ENCODE measurements at places on chromosomes 7 and 10.

- no peak for DNase-seq
Observed at GRCh38 chr10:103709341-103709920, 145.9 kb downstream of the SH3PXD2A start.

- DNase-seq: no peak
Observed at GRCh38 chr7:68176974-68177373, 1180.3 kb downstream of the TYW1 start.

GRCh38 chr7:10724449-10724848 lies 249.2 kb upstream of the PHF14 start:
- no peak for DNase-seq

GRCh38 chr7:31702354-31702753 lies 15.3 kb downstream of the PPP1R17 start:
- DNase-seq: no peak

DNA sequence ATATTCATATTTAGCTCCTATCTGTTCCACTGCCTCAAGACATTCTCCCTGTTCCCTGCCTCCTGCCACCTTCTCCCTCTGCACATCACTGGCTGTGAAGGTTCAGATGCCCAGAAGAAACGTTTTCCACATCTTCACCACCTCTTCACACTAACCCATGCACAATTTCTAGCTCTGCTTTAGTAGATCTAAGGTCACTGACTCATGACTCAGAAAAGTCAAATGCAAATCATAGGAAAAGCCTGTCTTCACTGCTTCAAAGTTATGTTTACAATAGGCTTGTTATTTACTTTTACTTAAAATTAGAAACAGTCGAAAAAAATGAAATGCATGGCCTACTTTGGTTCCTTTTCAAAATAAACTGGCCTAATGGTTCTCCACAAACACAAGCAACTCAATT lies 2.5 kb downstream of the SCRN1 start:
- DNase-seq: no peak

- DNase-seq: no peak
Observed at GRCh38 chr7:143047326-143047725, 4.8 kb upstream of the OR6V1 start.

DNA sequence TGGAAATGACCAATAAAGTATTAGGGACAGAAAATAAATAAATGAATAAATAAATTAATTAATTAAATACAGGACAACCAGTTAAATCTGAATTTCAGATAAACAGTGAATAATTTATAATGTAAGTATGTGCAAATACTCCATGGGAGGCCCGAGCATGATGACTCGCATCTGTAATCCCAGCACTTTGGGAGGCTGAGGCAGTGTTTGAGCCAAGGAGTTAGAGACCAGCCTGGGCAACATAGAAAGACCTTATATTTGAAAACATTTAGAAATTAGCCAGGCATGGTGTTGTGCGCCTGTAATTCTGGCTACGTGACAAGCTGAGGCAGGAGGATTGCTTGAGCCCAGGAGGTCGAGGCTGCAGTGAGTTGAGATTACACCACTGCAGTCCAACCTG lies 123.7 kb downstream of the CUL2 start:
- DNase-seq: no peak

GRCh38 chr10:81848514-81848913 lies 26.5 kb upstream of the NRG3 start:
- no peak for DNase-seq

DNA sequence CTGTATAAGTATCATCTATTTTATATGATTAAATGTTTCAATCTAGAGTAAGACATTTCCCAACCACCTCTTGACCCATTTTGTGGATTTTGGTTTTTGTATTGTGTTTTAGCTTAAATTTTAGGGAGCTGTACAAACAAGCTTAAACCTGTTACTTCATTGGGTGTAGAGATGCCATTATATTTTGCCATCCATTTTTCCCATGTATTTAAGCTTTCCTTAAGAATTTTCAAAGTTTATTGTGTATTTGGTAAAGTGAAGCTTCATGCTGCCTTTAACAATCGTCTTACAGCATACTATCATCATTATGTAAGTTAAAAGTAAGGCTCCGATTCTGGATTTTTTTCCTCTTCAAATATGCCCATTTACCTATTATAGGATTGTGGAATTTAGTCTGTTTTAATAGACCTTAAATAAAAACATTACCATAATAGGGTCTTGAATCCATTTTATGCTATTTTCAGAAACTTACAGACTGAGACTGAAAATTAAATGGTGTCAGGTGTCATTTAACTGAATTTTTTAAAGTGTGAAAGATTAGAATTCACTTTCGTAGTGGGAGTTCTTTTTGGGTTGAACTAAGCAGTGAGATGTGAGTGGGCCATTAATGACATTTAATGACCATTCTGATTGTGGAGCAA lies 2.2 kb downstream of the KMT2E start:
- DNase-seq: no peak

- no peak for DNase-seq
Observed at GRCh38 chr7:67696878-67697277, 700.2 kb downstream of the TYW1 start.

- no peak for DNase-seq
Observed at GRCh38 chr7:47806701-47807103, 141.6 kb downstream of the PKD1L1 start.

GRCh38 chr10:104036069-104036384 lies 49.7 kb downstream of the COL17A1 start:
- DNase-seq: no peak

DNA sequence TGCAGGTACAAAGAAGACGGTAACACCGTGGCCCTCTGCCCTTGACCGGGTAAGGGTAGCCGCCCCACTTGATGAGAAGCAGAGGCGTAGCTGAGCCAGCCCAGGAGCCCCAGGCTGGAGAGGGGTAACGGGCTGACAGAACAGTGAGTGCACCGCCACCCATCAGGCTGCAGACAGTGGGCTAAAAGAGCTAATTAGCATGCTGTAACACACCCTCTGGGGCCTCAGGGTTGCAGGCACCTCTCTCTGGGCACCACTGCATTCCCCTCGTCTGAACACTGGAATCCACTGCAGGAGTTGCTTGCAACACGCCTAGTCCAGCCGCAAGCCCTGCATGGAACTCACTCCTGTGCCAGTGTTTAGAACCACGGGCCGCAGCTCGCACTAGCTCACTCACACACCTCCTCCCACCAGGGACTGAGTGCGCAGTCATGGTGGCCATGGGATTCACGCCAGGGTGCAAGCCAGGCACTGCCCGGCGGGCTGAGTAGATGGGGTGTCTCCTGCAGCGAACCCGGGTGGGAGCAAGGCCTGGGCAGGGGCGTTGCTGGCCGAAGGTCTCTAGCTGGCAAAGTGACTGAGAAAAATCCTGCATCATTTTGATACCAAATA lies 36.1 kb downstream of the AGMO start:
- DNase-seq: no peak

DNA sequence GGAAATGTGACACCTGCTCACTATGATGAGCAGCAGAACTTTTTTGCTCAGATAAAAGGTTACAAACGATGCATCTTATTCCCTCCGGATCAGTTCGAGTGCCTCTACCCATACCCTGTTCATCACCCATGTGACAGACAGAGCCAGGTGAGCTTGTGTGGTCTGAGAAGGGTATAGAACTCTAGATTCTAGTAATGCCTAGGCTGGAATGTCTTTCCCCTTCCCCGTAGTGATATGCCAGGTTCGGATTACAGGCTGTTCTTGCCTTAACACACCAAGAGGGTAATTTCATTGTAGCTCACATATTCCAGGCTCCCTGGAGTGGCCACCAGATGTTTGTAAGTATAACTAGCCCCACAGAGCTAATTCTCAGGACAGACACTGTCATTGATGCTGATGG lies 9.2 kb downstream of the HIF1AN start:
- no peak for DNase-seq

DNA sequence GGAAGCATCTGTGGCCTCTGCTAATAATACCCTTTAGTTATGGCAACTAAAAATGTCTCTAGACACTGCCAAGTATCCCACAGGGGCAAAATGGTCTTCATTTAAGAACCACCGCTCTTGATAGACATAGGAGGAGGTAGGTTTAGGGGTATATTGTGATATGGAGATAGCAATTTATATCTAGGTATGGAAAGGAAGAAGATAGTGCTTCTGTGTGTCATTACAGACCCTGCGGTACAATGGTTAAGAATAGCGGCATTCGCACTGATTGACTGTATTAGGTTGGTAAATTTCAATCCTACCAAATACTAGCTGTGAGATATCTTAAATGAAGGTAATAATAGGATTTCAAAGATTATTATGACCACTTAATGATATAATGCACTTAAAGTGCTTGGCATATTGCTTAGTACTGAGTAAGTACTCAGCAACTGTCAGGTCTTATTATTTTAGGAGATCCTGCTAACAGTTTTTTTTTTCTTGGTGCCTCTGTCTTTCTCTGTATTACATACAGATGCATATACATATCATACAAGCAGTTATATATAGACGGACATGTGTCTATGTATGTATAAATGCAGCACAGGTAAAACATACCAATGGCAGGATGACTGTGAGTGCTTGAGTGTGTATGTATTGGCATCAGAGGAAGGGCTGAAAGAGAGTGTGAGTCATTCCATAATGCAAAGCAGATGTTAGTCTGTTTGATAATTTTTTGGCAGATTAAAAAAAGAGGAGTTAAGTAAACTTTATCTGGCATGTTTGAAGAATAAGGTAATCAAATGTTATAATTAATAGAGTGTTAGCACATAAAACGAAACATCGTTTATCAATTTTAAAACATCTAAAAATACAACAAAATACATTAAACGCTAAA lies 50.0 kb upstream of the ITGB8 start:
- no peak for DNase-seq

DNA sequence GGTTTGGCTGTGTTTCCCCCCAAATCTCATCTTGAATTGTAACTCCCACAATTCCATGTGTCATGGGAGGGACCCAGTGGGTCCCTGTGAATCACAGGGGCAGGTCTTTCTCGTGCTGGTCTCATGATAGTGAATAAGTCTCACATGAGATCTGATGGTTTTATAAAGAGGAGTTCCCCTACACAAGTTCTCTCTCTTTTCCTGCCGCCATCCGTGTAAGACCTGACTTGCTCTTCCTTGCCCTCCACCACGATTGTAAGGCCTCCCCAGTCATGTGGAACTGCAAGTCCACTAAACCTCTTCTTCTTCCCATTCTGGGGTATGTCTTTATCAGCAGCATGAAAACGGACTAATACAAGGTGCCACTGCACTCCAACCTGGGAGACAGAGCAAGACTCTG lies 329.2 kb downstream of the TNS3 start:
- DNase-seq: no peak

DNA sequence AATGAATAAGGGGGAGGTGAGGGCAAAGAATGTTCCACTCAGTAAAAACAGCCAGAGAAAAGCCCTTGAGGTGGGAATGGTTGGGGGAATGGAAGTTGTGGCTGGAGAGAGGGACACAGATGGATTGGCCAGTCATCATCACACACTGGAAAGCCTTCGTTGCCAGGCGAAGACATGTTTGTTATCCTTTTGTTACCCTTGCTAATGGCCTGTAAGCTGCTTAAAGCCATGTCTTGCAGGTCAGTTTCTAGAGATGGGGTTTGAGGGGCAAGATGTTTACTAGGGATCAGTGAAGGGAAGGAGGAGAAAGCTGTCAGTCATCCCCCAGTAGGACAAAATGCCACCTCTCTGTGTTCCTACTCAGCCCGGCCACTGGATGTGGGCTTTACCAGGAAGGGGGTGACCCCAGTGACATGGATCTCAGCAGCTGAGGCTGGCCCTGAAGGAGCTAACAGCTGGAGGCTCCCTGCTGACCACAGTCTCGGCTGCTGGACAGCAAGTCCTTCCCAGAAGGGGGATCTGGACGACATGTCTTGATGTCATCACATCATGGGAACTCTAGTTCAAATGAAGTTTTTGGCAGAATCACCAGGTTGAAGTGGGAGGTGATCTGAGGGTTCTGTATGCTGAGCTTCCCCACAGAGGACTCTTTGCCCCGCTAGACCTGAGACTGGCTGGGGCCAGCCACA lies 66.2 kb downstream of the TBXAS1 start:
- no peak for DNase-seq

GRCh38 chr7:77783111-77783510 lies 15.1 kb downstream of the TMEM60 start:
- no peak for DNase-seq

- DNase-seq: no peak
Observed at GRCh38 chr10:103120977-103121735, 71.9 kb downstream of the NT5C2 start.

- DNase-seq: no peak
Observed at GRCh38 chr7:74262639-74263398, 8.6 kb upstream of the RFC2 start.

- no peak for DNase-seq
Observed at GRCh38 chr10:77248104-77248790, 389.4 kb downstream of the KCNMA1 start.

DNA sequence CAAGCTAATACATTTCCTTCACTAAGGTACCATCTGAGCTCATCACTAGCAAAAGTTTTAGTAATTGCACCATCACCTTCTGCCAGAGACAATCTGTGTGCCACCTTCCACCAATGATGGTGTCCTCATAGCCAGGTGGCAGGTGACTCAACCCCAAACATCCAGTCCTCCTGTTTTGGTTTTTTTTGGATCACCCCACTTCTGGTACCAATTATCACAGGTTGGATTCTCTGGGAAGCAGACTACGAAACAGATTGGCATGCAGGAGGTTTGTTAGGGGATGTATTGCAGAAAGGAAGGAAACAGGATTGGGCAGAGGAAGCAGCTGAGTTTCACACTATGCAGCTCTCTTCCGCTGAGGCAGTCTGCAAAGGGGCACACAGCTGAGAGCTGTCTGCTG lies 4.5 kb upstream of the TACC2 start:
- DNase-seq: no peak

DNA sequence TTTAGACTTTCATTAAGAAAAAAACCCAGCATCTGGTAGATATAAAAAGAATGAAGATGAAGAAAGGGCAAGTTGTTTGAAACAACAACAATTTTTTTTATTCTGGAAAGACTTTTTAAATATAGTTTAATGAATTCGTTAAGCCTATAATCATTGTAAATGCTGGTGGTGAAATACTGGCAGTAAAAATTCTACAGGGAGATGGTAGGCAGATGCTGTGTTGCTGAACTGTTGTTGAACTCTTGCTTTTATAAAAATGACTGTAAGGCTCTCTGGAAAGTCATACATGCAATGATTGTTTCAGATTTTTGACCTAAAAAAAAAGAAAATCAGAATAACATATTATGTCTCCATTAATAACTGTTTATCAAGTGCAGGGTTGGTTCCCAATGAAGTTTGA lies 39.0 kb downstream of the SCIN start:
- DNase-seq: no peak

- no peak for DNase-seq
Observed at GRCh38 chr7:70032649-70033048, 434.4 kb downstream of the AUTS2 start.

- DNase-seq: no peak
Observed at GRCh38 chr7:143811-144453, 48.4 kb upstream of the FAM20C start.

- DNase-seq: no peak
Observed at GRCh38 chr10:125510998-125511397, 172.0 kb downstream of the TEX36 start.

Data from activated CD8-positive, alpha-beta memory T cell treated with anti-CD3 and anti-CD28 coated beads for 24 hours (primary cell).